Activated T-helper 17 cell treated with anti-CD3 and anti-CD28 coated beads, Interleukin-2, amount 50 U/mL, for 72 hours (primary cell): ENCODE measurements at places on chromosomes 7 and 10. TPM values are rescaled to one million over a fixed set of nuclear protein-coding genes. Genes with fewer than 3 reads are reported as not detected.
A peak's percentile ranks its signal among the peaks of the same experiment; 100 is the strongest.

DNA sequence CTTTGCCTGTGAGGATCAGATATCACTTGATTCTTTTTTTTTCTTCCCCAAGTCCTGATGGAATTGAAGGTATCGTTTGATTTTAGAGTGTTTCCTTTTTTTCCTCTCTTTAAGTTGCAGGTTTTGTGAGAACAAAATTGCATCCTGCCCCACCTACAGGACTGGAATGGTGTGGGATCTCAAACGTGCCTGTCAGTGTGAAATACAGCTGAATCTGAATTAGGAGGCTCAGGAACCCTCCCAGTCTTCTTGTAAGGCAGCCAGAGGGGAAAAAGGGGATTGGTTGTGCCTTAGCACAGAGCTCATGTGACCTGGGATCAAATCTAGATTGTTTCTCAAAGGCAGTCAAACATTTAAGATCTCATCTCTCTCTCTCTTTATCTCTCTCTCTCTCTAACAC, 32.7 kb upstream of the KLHL7 start:
- ATAC-seq = no peak

GRCh38 chr7:36627836-36628235, 96.5 kb downstream of the AOAH start:
- ATAC-seq = no peak

DNA sequence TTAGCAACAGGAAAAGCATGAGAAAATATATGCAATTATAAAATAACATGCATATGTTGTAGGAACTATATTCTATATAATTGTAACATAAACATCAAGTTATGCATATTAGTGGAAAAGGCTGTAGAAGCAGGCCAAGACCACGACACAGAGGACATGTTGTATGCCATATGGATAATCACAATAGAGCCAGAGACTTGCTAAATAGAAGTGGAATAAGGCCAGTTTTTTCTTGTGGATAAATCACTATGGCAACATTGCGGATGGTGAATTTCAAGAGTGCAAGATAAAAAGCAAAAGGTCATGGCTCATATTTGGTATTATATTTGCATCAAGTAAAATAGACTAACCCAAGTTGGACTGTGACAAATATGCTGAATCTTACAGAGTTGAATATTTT, 93.0 kb downstream of the PCDH15 start:
- no peak for ATAC-seq

GRCh38 chr7:65269150-65269856, 104.4 kb upstream of the ZNF92 start:
- peak; percentile 97 for ATAC-seq

DNA sequence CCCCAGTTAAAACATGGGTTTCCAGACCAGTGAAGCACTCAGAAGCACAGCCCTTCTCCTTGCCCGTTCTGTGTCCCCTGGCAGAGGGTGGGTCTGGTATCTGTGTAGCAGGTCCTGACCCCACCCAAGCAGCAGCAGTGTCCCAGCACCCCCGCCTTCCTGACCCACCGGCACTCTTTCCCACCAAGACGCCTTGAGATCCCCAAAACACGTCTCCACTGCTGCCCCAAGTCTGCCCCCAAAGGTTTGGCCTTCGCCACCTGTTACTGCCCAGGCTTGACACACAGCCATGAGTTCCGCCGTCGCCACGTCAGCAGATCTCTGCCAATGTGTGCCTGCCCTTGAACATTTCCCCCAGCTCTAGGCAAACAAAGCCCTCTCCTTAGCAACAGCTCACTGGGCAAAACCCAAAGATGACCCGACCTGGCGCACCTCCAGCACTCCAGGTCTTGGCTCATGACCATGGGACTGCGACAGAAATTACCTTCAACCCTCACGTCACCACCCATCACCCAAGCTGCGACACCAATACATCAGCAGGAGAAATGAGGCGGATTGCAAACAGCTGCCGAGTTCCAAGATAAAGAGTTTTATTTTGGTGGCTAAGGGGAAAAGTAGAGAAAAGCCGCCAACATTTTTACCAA, 75.6 kb downstream of the CTBP2 start:
- ATAC-seq = no peak

DNA sequence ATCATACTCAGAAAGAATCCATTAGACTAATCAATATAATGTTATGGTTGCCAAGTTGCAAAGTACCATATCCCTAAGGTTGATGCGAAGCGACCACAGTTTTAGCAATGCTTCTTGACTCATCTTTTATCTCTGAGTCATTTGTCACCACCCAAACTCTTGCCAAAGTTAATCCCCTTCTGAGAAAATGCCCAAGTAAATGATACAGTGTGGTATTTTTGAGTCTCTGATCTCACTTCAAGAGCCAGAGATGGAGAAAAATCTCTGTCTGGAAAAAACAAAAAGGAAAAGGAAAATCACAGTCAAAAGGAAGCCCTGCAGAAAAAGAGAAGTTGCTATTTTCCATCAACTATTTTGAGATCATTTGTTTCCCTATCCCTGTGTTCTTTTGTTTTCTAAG, 26.7 kb upstream of the OTUD1 start:
- ATAC-seq = peak; percentile 97

DNA sequence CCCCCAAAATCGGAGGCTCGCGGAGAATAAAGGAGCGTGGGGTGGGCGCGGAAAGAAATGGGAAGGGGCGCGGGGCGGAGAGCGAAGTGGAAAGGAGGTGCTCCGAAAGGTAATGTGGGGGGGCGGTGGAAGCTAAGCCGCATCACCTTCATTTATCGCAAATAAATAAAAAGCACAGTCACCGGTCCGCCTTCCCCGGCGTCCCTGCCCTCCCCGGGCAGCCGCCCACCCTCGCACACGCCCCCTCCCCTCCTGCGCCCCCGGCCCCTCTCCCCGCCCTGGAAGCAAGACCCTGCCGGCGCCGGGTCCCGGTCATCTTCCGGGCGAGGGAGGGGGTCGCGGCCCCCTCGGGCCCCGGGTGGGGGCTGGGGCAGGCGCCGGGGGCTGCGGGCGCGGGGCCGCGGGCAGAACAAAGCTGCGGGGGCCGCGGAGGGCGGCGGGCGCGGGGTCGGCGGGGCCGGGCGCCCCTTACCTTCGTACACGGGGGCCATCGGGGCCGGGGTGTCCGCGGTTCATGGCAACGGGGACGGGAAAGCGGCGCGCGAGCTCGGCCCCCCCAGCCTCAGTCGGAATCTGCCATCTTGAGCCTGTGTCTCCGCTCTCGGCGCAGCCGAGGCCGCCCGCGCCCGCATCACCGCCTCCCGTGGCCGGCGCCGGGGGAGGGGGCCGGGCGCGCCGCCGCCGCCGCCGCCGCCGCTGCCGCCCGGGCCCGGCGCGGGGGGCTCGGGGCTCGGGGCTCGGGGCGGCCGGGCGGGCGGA, 486 bp downstream of the HIPK2 start:
- peak; percentile 11 for ATAC-seq

DNA sequence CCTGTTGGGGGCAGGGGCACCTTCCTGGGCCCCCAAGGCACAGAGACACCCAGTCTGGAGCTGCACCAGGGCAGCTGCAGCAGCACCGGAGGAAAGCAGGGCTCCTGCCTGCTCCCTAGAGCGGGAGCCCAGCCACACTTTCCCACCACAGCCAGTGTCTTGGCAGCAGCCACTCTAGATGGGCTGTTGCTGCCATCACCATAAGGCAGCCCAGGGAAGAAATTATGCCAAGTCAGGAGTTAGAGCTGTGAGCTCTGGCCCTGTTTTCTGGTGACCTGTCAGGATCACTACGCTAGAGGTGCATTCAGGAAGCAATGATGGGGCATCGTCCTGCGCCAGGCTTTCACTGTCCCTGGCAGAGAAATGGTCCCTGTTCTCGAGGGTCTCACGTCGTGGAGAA, 38.0 kb upstream of the ZNRF2 start:
- ATAC-seq = no peak

DNA sequence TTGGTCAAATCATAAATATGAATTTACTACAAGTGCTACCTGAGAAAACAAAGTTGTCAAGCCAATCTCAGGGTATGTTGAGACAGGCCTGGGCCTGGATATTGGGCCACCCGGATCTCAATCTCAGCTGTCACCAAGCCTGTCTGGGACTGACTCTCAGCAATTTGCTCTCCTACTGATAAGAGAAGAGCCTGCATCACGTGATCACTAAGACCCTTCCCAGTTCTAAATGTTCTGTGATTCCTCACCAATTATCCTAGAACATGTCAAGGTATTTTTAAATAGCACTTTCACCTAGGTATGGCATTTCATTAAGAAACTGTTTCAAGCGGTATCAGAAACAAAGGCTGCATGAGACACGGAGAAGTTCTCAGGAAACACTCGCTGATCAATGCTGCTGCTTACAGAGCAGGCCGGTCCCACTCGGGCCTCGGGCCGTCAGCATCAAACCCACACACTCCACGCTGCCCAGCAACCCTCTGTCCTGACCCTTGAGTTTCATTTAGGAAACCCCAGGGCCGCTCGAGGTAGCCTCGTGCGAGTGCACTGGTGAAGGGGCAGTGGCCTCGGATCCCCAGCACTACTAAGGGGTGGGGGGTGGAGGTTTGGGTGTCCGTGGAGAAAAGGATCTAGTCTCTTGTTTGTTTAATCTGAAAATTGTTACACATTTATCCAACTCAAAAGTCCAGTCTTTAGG, 4.1 kb downstream of the KLF6 start:
- no peak for ATAC-seq

GRCh38 chr7:136247211-136247610, 270.1 kb upstream of the MTPN start:
- ATAC-seq = no peak

DNA sequence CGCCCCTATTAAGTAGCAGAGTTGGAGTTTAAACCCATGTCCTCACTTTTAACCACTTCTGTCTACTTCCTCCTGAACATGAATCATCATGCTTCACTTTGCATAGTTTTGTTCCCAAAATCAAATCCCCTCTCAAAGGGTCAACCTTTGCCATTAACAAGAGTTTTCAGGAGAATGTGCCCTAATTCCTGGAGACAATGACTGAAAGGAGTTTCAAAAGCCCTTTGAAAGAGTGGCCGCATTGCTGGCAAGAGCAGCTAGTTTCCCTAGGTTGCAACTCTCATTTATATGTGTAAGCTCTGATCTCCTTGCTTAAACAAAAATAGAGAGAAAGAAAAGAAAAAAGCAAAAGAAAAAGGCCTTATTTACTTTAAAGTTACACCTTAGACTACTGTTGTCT, 9.2 kb downstream of the LGI1 start:
- ATAC-seq = no peak

KIF20B gene
- total RNA-seq = 49.2 TPM
